ENCODE measurements at places on chromosomes 6 and 20.

DNA sequence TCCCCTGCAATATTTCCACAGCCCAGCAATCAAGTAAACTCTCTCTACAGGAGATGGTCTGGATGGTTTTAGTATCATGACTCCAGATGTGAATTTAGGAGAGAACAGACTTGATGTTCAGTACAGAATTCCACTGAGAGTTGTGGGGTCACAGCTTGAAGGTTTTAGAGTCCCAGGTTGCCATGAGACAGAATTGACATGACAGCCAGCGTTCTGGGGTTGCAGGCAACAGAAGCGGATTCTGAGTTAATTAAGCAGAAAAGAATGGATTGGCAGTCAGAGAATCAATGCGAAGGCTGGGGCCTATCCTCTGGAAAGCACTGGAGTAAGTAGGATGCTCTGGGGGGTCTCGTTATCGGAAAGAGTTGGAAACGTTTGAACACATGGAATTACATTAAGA lies 2.4 kb upstream of the KIAA1755 start:
- no peak for DNase-seq

DNA sequence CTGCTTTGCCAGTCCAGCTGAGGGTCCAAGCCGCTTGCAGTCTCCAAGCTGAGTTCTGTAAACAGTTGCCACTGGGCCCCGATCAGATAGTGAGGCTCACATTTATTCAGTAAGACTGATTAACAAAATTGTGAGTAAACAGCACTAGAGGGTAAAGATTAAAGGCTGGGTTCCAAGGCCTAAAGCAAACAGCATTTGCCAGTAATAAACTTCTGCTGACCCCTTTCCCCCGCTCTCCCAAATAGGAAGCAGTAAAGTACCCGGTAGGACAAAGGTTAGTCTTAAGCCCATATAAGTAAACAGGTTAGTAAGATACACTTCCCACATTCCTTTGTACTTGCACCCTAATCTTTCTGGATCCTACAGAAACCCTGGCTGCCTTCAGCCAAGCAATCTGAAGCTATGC lies 181.8 kb downstream of the MEI4 start:
- no peak for DNase-seq

DNA sequence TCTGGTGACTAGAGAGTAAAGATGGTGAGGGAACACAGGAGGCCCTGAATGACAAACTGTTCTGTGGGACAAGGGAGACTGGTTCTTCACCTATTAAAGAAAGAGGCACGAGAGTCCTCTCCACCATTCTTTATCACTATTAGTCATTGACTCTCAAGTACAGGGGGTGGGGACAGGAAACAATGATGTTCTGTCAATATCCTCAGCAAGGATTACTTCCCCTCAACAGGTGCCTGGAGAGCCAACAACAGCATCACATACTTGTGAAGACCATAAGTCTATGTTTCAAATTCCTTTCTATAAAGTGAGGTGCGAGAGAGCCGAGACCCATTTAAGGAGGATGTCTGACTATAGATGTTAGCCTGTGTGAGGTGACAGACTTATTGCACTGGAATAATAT lies 72.4 kb upstream of the TBC1D7 start:
- no peak for DNase-seq

GRCh38 chr20:62136283-62137091 lies 6.7 kb downstream of the PSMA7 start:
- peak; percentile 60 for DNase-seq

DNA sequence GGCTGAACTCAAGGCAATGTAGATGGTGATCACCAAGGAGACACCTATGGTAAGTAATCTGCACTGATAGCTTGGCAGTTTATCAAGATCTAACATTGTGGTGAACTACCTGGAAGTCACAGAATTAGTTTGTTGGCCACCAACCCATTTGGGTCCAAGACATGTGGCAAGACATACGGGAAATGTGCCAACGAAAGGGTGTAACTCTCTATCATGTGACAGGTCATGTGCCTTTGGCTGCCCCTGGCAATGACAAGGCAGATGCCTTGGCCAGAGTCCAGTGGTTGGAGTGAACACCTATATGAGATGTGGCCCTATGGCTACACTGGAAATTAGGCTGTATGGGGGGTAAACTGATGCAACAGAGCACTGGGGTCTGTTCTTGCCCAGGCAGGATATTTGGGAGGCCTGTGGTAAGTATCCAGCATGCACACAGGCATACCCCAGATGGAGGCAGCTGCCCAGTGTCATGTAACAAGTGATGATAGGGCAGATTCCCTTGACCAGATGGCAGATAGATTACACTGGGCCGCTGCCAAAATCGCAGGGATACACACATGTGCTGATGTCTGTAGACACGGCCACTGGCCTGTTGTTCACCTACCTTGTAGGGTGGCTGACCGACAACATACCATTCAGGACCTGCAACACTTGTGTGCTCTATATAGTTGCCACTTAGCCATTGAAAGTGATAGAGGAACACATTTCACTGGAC lies 35.5 kb upstream of the HSF2 start:
- no peak for DNase-seq

GRCh38 chr6:69880601-69881000 lies 14.2 kb downstream of the COL19A1 start:
- no peak for DNase-seq

- no peak for DNase-seq
Observed at GRCh38 chr20:13991311-13991710, 897 bp upstream of the SEL1L2 start.

- DNase-seq, result no peak
Observed at GRCh38 chr20:46984405-46984804, 89.8 kb downstream of the EYA2 start.

DNA sequence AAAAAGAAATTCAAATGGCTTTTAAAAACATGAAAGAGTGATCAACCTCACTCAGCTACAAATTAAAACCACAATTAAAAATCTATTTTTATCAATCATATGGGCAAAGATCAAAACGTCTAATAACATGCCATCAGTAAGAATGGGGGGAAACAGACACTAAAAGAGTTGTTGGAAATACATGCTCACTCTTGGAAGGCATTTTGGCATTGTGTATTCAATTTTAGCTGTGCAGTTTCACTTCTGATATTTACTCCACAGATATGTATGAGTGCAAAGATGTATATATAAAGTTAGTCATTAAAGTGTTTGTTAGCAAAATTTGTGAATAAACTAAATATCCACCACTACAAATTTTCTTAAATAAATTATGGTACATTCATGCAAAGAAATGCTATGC lies 112.3 kb upstream of the TOP1 start:
- DNase-seq, result no peak

GRCh38 chr6:143112084-143112768 lies 51.5 kb downstream of the AIG1 start:
- no peak for DNase-seq

- DNase-seq, result no peak
Observed at GRCh38 chr6:125511809-125512396, 210.1 kb upstream of the HDDC2 start.

DNA sequence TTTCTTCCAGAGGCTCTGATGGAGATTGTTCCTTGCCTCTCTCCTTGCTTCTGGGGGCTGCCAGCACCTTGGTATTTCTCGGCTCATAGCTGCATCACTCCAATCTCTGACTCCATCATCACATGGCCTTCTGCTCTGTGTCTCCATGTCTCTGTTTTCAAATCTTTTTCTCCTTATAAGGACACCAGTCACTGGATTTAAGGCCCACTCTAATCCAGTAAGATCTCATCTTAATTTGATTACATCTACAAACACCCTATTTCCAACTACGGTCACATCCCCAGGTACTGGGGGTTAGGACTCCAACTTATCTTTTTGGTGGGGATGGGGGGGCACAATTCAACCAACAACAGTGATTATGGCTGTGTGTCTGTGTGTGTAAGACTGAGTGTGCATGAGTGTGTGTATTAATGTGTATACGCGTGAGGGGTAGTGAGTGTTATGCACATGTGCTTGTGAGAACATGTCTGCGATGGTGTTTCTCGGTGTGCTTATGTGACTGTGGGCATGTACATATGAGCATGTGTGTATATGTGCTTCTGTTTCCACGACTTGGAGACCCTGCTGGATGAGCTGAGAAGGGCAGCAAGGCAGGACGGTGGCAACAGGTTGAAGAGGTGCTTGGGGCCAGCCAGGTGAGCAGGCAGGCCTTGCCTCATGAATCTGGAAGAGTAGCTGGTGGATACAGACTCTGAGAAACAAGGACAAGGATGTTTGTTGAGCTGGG lies 130.5 kb downstream of the MRPL14 start:
- no peak for DNase-seq

- no peak for DNase-seq
Observed at GRCh38 chr20:58549231-58550209, 34.3 kb upstream of the APCDD1L start.

- DNase-seq, result no peak
Observed at GRCh38 chr6:39962831-39963230, 28.6 kb upstream of the MOCS1 start.

- peak; percentile 44 for DNase-seq
Observed at GRCh38 chr20:1671891-1672669, 14.5 kb upstream of the SIRPG start.

DNA sequence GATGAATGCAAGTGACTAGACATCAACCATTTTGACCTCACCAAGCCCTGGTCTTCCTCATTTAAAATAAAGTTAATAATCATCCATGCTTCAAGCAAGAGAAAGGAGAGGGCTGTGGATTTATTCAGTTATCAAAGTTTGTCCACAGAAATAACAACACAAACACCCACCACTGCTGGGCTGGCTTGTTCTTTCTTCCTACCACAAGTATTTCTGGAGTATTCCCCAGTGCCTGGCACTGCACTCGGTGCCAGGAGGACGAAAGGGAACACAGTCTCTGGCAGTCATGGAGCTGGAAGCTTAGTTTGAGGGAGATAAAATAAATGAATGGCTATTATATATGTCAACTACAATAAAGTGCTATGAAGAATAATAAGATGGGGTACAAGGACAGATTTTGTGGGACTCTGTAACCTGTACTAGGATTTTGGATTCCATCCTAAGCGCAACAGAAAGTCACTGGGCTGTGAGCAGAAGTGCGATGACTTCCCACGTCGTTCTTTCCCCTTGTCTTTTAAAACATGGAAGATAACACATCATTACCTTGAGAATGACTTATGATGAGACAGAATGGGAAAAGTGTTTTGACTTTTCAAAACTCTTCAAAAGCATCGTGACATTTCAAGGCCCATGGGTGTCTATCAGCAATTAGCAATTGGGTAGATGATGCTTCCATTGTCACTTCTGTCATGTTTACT lies 74.5 kb upstream of the TRAF3IP2 start:
- DNase-seq, result no peak

DNA sequence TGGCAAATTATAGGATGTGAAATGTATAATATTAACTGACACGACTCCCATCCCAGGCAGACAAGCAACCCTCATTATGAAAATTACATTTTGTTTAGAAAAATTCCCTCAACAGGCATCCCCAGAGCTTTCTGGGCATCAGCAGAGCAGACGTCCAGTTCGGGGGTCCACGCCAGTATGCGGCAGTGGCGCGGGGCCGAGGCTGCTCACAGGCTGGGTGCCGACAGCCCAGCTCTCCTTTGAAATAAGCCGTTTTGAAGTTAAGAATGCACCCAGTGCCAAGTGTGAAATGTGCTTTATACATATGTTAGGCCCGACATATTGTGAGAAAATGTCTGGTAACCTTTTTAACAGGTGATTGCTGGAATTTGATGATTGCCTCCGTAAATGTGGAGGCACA lies 50.4 kb downstream of the RPP40 start:
- DNase-seq, result no peak

- DNase-seq, result no peak
Observed at GRCh38 chr6:48229841-48230240, 118.8 kb upstream of the PTCHD4 start.

GRCh38 chr6:145839653-145840052 lies 25.1 kb upstream of the FBXO30 start:
- DNase-seq, result no peak

- no peak for DNase-seq
Observed at GRCh38 chr20:1895674-1896483, 672 bp downstream of the SIRPA start.

DNA sequence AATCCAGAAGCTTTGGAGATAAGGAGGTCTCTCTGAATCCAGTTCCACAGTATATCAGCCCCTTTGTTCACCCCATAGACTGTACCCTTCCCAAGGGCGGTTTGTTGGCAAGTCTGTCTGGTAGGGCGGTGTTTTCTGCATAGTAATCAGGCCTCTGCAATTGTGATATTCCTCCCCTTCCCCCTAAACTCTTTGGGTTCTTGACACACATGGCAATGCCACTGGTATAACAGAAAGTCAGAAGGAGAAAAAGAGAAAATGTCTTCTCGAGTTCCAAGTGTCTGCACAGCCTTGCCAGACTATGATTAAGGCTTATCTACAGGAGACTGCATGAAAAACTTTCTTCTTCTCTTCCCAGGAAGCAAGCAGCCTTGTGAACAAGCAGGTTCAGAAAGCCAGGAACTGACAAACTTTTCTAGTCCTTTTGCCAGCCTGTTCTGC lies 45.6 kb downstream of the FOXO3 start:
- no peak for DNase-seq

DNA sequence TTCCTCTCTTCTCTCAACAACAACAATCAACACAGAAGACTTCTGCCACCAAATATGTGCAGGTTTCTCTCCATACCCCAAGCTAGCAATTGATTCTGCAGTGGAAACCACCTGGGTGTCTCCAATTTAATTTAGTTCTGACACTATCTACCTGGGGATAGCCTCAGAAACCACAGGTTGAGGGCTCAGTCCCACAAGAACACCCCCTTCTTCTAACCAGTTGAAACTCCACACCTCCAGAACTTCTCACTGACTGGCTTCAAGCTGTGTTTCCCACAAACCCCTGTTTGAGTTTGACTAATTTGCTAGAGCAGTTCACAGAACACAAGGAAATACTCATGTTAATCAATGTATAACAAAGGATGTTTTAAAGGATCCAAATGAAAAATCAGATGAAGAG lies 52.5 kb upstream of the SPTLC3 start:
- no peak for DNase-seq

DNA sequence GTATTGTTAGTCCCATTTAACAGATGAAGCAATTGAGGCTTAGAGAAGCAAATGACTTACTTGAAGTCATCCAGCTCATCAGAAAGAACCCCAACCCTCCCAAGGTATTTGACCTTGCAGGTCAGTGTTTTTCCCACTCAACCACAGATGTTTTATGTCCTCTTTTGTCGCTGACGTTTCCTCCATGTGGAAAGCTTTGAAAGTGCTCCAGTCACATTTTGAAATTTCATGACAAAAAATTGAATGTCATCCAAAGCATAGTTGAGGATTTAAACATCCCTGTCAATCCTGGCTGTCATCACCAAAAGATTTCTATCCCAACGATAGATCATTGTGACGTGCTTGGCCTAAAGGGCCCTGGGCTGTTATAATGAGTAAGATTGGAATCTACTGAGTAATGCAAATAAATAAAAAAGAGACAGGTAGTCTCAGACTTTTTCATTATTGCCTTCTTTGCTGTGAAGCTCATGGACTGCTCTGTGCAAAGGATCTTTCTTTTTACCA lies 102.7 kb downstream of the TSHZ2 start:
- DNase-seq, result no peak

DNA sequence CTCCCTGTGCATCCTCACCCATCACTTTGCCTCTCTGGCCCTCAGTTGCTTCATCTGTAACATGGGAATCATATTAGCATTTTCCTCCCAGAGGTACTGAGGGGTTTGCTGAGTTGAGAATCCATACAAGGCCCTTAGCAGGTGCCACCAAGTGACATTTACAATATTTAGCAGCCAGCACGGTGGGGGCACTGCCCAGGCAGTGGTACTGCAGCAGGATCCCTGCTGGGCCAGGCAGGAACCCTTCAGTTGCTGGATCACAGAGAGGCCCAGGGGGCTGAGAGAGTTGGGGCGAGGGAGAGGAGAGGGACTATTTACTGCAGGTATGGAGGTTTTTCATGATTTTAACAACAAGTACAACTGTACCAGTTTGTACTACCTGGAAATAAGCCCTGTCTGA lies 65.9 kb downstream of the CDH22 start:
- no peak for DNase-seq

Measured in stimulated activated CD4-positive, alpha-beta T cell treated with anti-CD3 and anti-CD28 coated beads, Interleukin-4, amount 100 ng/mL, for 4 hours (primary cell).